DMS79 (cell line): ENCODE measurements at places on chromosomes 4 and X.

DNA sequence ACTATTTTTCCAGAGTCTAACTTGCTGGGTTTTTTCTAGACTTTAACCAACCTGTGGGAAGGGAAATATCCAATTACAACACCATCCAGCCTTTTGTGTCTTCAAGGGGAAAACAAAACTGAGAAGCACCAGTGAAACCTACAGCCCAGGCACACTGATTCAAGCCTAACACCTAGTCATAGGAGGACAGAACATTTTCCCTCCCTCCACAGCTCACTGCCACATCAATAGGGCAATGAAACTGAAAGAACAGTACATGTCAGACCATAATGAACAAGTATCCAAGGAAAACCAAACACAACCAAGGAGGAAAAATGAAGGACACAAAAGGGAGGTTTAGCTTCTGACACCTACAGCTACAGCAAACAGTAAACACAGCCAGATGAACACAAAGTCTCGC lies 17.6 kb downstream of the MAGEA8 start:
- DNase-seq = no peak

DNA sequence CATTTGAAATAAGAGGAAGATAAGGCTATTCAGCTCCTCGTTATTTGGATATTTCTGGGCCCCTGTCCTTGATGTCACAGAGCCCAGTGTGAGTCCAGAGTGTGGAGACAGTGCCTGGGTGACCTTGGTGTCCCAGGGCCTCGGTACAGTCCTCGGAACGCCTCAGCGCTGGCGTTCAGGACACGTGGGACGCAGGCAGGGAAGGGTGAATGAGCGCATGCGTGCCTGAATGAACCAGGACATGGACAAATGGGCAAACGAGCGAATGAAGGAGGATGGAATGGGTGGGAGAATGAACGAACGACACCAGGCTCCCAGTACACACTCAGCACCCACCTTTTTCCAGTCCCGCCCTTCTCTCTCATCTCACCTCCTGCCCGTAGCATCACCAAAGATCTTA lies 44.2 kb downstream of the EVC start:
- no peak for DNase-seq

DNA sequence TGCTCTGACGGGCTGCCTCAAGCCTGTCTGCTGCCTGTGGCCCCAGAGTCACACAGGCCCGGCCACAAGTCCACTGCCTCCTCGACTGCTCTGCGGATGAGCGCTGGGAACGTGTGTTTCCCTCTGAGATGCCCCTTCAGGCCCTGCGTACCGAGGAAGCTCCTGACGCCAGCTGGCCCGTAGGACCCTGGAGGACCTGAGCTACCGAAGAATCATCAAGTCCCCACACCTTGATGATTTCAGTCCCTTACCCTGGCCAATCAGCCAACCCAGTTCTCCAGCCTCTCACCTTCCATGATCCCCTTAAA lies 96.6 kb upstream of the LRPAP1 start:
- DNase-seq = no peak

DNA sequence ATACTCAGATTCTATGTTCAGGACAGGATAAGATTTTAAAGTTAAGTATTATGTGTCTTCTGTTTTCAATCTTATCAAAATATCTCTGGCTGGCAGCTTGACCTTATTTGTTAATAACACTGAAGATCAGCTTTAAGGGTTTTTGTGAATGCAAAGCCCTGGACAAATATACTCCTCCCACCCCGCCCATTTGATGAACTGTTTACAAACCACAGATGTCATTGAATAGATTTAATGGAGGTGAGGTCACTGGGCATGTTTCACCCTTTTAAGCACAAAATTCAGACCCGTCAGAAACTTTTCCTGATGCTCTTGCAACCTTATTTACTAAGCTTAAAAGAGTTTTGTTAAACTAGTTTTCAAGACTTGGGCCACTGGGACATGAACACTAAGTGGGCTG lies 10.1 kb upstream of the CXCL8 start:
- no peak for DNase-seq

GRCh38 chr4:116453127-116453526 lies 632.2 kb downstream of the TRAM1L1 start:
- no peak for DNase-seq

GRCh38 chr4:40221744-40222143 lies 24.9 kb downstream of the RHOH start:
- no peak for DNase-seq

DNA sequence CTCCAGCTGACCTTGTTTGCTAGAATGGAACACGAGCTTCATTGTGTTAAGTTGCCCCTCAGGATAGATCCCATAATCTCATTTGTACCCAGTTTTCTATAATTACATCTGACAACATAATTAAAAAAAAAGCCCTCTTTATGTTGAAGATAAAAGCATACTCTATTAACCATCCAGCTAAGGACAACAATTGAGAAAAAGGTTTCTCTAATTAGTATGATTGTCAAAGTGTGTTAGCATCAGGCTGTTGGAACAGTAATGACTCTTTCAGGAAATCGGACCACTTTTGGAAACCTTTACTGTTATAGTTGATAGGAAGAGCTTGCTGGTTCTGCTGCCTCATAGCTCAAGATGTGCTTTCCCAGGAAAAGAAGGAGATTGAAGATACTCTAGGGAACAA lies 172.6 kb downstream of the FHIP1A start:
- DNase-seq = no peak

DNA sequence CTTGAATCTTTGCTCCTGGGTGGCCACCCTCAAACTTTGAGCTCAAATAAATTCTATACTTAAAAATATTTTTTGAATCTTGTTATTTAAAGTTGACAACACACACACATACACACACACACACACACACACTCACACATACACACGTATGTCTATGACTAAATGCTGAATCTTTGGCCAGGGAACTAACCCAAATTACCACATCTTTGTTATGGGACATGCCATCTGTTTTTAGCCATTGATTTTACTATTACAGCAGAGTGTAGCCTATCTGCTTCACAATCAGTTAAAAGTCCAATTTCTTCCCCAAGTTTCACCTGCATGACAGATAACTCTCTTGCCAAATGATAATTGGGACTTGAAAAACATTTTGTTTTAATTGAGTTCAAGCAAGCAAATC lies 45.0 kb upstream of the USP46 start:
- DNase-seq = peak; percentile 54

GRCh38 chr4:184544788-184545409 lies 70.5 kb upstream of the IRF2 start:
- DNase-seq = no peak

- DNase-seq = no peak
Measured at GRCh38 chrX:18666614-18667013, 5.3 kb downstream of the RS1 start.

- no peak for DNase-seq
Measured at GRCh38 chr4:5052726-5053425, 1.6 kb downstream of the STK32B start.

DNA sequence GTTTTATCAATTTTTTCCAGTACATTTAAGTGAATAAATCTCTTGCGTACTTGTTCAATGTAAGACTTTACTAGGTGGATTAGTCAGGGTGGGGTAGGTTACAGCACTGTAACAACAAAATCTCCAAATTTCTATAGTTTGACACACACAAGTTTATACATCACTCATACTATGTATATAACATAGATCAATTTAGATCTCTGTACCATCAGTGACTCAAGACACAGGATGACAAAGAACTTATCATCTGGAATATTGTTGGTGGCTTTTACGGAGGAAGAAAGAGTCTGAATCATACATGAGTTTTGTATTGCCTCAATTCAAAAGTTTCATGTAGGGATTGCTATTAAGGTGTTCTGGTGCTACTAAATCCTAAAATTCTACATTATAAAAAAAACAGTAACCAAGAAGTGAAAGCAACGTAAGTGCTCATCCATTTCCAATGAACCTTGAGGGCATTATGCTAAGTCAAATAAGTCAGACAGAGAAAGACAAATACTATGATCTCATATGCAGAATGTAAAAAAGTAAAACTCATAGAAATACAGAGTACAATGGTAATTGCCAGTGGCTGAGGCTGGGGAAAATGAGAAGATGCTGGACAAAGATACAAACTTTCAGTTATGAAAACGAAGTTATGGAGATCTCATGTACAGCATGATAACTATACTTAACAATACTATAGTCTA lies 98.0 kb upstream of the DKK2 start:
- no peak for DNase-seq

DNA sequence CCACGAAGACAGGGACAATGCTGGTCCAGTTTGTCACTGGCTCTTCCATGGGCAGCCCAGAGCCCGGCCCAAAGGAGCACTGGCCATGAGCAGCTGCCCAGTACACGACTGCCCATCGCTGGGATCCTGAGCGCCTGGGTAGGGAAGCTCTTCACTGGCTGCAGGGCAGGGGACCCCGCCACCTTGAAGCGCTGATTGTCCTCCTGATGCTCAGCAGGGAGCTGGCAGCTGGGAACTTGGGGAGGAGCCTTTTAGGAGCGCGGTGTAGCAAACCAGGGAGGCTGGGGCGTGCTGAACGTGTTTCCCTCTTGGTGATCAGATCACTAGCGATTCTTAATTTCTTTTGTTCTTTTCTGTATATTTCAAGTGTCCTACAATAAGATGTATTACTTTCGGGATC lies 1.8 kb downstream of the L1CAM start:
- DNase-seq = no peak

DNA sequence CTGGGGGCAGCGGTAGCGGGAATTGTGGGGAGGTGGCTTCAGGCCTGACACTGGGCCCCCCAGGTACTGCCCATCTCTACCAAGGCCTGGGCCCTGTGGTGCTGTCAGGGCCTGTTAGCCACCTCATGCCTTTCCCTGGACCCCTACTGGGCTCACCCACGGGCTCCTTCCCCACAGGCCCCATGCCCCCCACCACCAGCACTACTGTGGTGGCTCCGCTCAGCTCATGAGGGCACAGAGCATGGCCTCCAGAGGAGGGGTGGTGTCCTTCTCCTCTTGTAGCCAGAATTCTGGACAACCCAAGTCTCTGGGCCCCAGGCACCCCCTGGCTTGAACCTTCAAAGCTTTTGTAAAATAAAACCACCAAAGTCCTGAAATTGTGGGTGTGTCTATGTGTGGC lies 7.5 kb downstream of the GATA1 start:
- no peak for DNase-seq

DNA sequence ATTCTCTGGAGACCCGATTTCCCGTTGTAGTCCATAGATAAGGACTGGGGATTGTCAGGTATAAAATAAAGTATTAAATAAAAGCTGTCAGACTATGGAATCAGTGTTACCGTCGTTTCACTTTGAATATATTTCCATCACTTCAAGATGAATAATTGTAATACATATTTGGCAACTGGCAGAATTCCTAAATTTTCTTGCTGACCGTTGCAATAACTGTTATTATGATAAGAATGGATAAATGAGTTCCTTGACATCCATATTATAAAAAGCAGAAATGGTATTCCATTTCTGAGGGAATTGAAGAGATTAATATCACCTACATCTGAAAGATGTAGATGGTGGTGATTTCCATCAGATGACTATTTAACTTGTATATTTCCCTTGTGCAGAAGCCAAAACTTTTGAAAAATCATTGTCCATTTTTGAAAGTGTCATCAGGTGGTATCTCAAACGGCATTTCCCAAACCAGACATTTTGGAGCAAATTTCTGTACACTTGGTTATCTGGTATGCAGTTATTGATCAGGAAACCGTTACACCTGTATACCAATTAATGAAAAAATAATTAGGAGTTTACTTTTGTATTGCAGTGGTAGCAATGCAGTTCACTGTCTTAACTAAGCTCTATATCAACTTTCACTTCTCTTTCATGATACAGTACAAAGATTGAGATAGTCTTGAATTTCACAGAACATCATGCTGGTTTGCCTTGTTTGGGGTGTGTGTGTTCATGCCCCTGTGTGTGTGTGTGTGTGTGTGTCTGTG lies 878.5 kb downstream of the PCDH18 start:
- no peak for DNase-seq

DNA sequence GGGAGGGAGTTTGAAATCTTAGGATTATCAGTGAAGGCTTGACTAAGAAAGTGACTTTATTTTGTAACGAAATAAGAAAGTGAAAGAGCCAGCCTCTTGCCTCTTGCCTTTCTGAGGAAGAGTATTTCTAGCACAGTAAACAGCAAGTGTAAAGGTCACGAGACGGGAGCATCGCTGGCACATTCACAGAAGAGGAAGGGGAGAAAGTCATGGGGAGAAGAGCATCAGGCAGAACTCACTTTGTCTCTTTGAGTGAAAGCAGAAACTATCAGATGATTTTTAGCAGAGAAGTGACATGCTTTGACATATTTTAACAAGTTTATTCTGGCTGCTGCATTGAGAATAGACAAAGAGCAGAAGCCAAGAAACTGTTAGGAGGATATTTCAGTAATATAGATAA lies 313.8 kb downstream of the CAMK2D start:
- DNase-seq = no peak

GRCh38 chr4:3388471-3389232 lies 53.1 kb upstream of the HGFAC start:
- DNase-seq = no peak

GRCh38 chrX:136671006-136671610 lies 23.1 kb downstream of the CD40LG start:
- DNase-seq = no peak

- no peak for DNase-seq
Measured at GRCh38 chrX:135522132-135522530, 1.7 kb downstream of the INTS6L start.

DNA sequence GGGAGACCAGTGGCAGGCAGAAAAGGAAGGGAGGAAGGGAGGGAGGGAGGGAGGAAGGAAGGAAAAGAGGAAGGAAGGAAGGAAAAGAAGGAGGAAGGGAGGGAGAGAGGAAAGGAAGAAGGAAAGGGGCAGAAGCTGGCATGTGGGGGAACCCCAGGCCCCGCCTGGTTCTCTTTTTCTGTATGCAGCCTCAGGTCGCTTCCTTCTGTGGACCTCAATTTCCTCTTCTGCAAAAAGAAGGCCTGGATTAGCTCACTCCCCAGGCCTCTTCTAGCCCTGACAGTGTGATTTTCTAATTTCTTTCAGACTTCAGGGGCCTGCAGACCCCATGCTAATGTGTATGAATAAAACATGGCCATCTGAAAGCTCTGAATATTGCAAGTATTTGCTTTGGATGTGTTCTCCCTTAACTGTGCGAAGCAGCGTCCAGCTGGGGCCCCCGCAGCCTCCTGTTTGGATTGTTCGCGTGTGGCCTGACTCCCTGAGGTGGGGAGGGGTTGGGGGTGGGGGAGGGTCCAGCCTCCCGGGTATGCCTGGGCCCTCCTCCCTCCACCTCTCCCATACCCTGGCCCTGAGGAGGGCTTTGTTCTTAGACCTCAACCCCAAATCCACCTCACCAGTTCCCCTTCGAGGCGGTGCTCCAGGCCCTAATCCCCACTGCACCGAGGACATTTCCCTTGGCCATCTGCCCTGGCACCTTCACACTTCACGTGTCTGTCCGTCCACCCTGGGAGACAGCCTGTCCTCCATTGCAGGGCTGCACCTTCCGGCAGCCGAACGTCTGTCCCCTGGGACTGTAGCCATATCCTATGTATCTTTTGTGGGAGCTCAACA lies 199.9 kb upstream of the ATP6AP2 start:
- DNase-seq = no peak

DNA sequence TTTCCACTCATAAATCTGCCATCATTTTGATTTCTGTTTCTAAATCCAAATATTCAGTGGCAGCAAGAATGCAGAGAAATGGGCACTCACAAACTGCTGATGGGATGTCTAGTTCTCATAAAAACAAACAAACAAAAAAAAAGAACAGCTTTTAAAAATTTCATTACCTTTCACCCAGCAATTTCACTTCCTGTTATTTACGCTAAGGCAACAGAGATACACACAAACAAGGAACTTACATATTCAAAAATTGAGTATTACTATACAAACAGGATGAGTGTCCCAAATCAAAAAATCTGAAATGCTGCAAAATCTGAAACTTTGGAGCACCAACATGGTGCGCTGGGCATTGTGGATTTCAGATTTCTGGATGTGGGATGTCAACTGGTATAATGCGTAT lies 36.4 kb downstream of the FAT1 start:
- DNase-seq = no peak

- no peak for DNase-seq
Measured at GRCh38 chr4:84237008-84237407, 262.1 kb downstream of the NKX6-1 start.
